Heart right ventricle (tissue), 16 donors: ENCODE measurements at places on chromosomes 6 and 20.

DNA sequence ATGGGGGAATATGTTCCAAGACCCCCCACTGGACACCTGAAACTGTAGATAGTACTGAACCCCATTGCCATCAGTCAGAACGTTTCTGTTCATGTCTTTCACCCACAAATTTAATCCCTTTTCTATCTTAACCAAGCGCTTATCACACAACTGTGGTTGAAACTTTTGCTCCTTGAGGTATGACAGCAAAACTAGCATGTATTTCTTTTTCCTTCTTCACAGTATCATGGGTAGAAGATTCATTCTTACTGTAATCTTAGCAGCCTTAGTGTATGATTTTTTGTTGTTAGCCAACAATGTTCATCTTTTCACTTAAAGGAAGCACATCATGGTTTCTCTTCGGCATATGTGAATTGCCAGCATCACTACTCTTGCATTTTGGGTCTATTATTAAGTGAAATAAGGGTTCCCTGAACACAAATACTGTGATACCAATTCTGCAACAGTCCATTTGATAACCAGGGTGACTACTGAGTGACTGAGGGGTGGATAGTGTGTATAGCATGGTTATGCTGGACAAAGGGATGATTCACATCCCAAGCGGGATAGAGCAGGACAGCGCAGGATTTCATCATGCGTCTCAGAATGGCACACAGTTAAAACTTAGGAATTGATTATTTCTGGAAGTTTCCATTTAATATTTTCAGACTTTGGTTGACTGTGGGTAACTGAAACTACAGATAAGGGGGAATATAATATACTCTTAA lies 41.8 kb downstream of the KCNS1 start:
- DNase-seq = no peak

- peak; percentile 74 for DNase-seq
Observed at GRCh38 chr20:51372176-51372803, 170.2 kb downstream of the NFATC2 start.

GRCh38 chr6:28657769-28658465 lies 132.2 kb downstream of the GPX5 start:
- DNase-seq = no peak

DNA sequence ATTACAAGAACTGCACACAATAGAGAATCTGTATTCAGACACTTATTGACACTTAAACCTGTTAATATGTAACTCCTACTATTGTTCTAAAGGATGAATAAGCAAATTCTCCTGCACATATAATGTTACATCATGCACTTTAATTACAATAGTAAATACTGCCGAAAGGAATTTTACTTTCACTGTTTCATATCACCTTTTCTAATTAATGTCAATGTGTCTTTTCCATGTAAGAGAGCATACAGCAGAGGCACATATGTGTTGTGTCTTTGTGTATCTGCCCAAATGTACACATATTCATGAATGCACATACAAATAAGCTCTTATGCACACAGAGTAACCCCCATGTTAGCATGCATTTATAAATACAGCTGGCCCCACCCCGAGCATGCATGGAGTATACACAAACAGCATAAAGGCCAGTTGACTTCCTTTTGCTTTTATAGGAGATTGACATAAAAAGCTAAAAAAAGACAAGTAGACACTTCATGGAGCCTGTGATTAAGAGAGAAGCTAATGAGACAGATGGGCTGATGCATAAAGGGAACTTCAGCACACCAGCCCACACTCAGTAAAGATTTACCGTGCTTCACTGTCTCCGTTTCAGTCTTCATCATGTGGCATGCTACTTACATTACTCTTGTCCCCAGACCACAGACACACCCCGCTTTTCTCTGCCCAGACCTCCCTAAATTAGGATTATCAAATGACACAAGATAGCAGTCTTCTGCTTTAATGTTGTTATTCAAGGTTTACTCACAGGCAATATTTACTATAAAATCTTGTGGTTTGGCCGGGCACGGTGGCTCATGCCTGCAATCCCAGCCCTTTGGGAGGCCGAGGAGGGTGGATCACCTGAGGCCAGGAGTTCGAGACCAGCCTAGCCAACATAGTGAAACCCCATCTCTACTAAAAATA lies 184.6 kb downstream of the ATXN1 start:
- no peak for DNase-seq

DNA sequence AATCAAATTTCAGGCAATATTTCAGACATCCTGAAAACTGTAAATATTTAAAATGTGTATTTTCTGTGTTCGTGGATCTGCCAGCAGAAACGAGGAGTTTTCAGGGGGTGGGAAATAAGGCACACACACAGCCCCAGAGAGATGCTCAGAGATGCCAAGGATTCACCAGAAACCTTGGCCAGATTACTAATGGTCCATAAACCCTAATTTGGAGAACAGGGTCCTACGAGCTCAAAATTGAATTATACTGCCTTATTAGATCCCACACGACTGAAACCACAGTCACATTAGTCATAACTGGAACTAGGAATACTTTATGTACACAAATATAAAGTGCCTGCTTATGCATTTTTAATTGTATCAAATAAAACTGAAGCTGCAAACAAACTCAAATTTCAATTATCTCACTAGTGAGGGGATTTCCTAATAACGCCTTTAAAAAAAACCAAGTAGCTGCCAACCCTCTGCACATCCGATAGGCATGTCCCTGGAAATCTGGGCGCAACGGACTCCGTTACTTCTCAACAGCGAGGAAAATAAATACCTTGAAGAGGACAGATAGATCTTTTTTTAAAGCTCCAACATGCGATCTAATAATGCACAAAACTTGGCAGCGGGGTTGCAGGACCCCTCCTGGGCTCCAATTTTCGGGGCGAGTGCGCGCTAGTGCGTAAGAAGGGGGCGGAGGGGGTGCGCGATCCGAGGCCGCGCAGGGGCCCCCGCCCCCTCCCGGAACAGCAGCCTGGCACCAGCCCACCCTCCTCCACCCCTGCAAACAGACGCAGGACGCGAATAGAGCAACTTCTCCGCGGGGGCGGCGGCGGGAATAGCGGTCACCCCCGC lies 897 bp downstream of the CHD6 start:
- DNase-seq = peak; percentile 54

DNA sequence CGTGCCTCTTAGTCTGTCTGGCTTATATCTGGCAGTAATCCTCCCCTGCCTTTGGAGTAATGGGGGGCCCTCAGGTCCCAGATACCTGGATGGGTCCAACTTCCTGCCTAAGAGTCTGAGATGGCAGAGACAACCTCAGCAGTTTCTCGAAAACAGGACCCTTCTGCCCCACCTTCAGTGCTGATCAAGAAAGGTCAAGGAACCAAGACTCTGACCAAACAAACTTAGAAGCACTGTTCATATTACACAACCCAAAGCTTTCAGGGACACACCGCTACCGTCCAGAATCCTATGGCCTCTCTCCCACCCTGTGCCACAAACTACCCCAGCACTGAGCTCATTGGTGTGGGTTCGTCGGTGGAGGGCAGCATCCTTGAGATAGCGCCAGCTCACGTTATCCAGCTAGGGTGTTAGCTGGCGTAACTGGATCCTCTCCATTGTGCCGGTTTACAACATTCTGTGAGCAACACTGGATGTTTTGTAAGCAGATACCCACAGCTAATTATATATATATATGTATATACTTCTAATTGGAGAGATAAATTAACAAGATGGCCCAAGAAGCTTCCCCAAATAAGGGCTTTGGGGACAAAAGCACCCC lies 7.6 kb upstream of the TMC2 start:
- no peak for DNase-seq

- no peak for DNase-seq
Observed at GRCh38 chr6:112990971-112991370, 643.8 kb downstream of the RFPL4B start.

- no peak for DNase-seq
Observed at GRCh38 chr6:163952005-163952404, 537.5 kb downstream of the QKI start.

DNA sequence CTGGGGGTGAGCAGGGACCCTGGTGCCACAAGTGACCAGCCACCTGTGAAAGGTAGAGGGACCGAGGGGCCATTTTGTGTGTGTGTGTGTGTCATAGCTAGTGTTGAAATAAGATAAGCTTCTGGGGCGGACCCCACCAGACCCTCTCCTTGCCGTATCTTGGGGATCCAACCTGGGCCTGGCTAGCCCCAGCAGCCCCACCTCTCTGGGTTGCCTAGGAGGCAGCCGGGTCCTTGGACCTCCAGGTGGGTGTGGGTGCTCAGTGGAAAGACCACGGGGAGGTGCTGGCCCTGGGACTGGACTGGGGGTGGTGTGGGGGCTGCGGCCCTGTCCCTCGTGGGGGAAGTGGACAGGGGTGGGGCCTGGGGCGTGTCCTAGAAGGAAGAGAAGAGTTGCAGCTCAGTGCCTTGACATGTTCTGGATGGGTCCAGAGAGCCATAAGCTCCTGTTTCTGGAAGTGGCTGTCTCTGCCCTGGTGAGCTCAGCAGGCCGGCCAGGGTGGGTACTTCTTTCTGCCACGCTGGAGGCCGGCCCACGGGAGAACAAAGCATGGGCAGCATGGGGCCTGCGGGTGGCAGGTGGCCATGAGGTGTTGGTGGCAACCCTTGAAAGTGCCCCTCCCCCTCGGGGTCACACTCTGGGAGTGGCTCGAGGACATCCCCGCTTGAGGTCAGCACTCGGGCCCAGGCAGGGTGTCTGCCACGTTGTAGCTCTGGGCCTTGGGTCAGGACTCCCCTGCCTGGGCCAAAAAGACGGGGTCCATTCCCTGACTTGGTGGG lies 8.4 kb downstream of the RBBP8NL start:
- DNase-seq = no peak

DNA sequence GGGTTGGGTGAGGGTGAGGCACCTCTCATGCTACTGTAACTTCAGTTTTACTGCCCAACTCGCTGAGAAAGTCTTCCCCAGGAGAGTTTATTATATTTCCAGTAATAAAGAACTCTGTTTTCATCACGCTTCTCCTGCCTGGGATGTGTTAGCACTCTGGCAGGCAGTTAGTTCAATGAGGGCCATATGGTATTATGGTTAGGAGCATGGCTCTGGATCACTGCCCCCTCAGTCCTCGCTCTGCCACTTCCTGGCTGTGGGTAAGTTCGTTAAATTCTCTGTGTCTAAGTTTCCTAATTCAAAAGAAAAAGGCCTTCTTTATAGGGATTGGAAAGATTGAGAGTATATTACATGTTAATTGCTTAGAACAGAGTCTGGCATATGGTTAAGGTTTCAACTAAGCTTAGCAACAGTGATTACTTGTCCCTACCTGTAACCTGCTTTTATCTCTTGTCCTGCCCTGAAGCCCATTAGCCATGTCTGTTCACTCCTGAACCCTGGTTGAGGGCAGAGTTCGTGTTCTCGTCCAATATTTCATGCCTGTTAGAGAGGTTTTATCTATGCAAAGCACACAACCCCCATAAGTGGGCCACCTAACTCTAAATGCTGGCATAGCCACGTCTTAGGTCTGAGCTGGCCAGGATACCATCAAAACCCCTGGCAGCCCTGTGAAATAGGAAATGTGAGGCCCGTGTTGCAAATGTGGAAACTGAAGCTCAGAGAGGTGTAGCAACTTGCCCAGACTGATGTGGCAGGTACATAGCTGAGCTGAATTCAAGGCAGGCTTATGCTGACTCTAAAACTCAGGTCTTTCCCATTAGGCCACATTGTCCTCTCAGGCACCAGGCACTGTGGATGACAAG lies 342.5 kb upstream of the JARID2 start:
- DNase-seq = no peak

DNA sequence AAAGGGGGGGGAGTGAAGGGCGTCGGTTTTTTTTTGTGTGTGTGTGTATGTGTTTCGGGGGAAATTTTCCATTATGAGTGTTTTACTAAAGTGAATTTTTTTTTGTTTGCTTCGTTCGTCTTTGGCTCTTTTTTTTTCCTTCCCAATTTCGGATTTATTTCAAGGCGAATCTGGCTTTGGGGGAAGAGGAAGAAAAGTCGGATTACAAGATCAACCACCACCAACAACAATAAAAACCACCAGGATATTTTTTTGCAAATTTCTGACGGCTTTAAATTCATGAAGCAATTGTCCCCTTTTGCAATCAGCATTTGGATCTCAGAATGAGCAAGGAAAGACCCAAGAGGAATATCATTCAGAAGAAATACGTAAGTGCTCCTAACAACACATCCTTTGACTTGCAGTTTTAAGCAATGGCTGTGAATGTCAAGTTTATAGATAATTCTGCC lies 372 bp downstream of the JARID2 start:
- no peak for DNase-seq

GRCh38 chr20:51575486-51575885 lies 33.0 kb upstream of the NFATC2 start:
- DNase-seq = no peak

GRCh38 chr6:28485482-28485881 lies 30.1 kb downstream of the GPX6 start:
- no peak for DNase-seq

DNA sequence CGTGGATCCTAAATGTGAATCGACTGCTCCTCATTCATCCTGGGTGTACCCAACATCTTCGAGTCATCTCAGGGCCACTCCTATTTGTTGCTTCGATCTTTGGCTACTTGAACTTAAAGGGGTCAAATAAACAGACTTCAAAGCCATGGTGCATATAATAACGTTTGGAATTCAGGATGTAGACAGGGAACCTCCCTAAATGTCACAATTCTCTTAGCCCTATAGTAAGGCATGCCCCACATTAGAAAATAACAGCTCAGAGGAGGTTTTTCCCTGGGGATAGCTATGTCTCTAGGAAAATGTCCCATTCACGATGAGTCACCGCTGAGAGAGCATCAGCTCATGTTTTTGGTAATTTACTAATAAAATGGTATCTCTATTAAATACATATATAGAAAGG lies 54.8 kb upstream of the BMP6 start:
- DNase-seq = no peak

- peak; percentile 60 for DNase-seq
Observed at GRCh38 chr20:57212534-57213276, 53.7 kb downstream of the BMP7 start.

DNA sequence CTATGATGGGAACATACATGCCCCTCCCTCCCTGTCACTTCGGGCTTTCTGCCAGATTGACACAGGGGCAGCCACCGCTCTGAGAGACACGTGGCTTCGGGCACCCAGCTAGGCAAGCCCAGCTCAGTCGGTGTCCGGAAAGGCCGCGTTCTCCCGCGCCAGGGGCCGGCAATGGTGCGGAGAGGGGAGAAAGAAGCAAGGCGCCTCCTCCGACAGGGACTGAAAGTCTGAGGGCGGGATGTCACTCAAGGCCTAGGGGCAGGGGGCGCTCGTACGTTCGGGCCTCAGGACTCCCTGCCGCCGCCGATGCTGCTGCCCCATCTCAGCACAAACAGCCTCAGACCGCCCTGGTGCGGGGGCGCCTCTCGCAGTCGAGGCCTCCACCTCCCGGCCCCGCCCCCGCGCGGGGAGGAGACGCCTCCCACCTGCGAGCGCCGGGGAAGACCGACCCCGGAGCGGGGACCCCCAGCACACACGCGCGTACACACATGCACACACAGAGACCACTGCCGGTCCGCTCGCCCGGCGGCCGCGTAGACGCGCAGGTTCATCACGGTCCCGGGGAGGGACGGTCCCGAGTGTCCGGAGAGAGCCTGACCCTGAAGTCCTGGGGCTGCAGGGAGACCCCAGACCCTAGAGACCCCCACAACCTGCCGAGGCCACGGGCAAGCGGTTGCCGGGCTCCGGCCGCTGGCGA lies 1.9 kb downstream of the GRM4 start:
- no peak for DNase-seq

- no peak for DNase-seq
Observed at GRCh38 chr6:87628881-87629280, 38.9 kb downstream of the ORC3 start.
